ENCODE measurements at places on chromosomes 6 and 20. TPM values are rescaled to one million over a fixed set of nuclear protein-coding genes. Genes with fewer than 3 reads are reported as not detected.

The COL12A1 gene
- total RNA-seq: 1,393 TPM

The IRAK1BP1 gene
- 6.9 TPM for total RNA-seq

The CLIC1 gene
- total RNA-seq: 581 TPM

The RAB23 gene
- total RNA-seq: 74.0 TPM

The DNAH8 gene
- total RNA-seq: 0.36 TPM

The PCK1 gene
- not detected for total RNA-seq

The CNKSR3 gene
- 5.4 TPM for total RNA-seq

The RIMS4 gene
- 0.29 TPM for total RNA-seq

The GSS gene
- total RNA-seq: 58.3 TPM

The SLC22A16 gene
- total RNA-seq: 0.36 TPM

The NRSN1 gene
- total RNA-seq: not detected
